Activated CD8-positive, alpha-beta memory T cell treated with anti-CD3 and anti-CD28 coated beads, Interleukin-2, amount 10 ng/mL, durations not matched to agents 7 days and 5 days (primary cell): ENCODE measurements at places on chromosomes 4 and X.
A peak's percentile ranks its signal among the peaks of the same experiment; 100 is the strongest.

DNA sequence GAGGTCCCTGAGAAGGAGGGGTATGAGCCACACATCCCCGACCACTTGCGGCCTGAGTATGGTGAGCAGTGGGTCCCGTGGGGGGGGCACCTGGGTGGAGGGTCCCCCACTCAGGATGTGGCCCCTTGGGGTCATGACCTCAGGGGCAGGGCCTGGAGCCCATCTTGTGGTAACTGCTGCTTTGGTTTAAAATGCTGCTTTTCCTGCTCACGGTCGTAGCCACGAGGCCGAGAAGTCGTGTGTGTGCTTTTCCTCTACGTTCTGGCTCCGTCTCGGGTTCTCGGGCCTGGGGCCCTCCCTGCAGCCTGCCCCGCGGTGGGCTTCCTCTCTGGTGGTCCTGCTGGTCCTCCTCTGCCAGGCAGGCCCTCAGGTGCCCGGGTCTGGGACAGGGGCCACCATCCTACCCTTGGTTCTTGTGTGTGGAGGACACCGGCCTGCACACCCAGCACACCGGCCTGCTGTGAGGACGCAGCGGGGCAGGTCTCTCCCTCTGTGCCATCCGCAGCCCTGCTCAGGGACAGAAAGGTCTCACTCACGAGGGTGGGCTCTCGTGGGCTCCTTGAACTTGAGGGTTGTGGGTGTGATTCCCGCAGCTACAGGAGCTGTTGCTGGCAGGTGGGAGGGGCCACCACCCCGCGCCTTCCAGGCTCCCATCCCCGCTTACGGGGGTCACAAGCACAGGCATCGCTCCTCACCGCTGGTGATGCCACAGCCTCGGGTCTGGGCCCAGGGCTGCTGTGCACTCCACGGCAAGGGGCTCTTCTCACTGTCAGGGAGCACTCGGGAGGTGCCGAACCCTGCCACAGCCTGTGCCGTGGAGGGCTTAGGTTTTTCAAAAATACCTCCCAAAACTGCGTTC lies 19.6 kb downstream of the UVSSA start:
- DNase-seq: no peak

- DNase-seq: peak; percentile 44
These were observed 7.9 kb downstream of the RHOH start for GRCh38 chr4:40204507-40205258.

DNA sequence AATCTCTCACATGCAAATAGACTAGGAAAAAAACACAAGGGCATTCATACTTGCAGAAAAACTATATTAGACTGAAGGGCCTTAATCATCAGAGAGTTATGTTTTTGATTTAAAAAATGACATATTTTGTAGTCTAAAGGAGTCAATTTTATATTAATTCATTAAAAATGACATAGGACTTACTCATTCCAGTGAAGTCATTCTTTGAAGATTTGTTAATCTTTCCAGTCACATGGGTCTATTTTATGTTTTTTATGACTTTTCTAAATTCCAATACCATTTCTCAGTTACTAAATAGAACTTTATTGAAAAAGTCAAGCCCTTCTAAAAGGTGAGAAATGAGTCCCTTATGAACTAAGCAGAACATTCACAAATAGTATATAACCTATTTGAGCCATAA lies 743.8 kb upstream of the INTU start:
- no peak for DNase-seq

- no peak for DNase-seq
These were observed 180.8 kb upstream of the ANXA3 start for GRCh38 chr4:78370631-78371372.

GRCh38 chr4:16875487-16875886 lies 23.0 kb downstream of the LDB2 start:
- no peak for DNase-seq

- DNase-seq: no peak
These were observed 81.4 kb downstream of the PTPN13 start for GRCh38 chr4:86675548-86675947.

GRCh38 chrX:136755411-136755810 lies 25.3 kb downstream of the ARHGEF6 start:
- DNase-seq: no peak

DNA sequence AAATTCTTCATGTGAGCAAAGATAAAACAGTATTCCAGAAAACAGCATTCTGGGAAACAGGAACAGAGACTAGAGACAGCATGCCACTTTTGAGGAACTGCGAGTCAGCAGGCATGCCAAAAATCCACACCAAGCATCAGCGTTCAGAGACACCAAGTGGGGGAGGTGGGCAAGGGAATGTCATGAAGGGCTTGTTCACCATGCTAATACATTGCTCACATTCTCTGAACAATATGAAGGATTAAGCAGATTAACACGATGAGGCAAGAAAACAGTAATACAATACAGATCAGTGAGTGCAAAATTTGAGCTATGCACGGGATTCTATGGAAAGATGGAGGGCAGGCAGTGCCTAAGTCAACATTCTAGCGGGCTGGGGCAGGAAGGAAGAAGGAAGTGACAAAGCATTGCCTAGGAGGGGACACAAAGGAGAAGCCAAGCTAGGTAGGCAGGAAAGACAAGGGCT lies 278.3 kb downstream of the FBXW7 start:
- no peak for DNase-seq

DNA sequence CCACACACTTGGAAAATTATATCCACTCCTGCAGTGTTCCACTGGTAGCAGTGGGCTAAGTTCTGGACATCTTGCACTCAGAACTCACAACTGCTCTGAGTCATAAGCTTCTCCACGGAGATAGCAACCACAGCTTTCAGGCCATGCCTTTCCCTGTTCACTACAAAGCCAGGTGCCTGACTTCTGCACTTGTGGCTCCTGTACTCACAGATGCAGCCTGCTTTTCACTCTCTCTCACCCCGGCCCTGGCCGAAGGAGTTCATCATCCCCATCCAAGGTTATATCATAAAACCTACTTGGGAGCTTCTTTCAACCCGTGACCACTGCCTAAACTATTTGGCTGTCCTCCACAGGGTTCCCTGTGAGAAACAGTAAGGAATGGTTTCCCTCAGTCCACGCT lies 999.4 kb downstream of the GLUD2 start:
- no peak for DNase-seq
